SK-N-SH (cell line): ENCODE measurements at places on chromosomes 5 and 9. TPM values are rescaled to one million over a fixed set of nuclear protein-coding genes. Genes with fewer than 3 reads are reported as not detected.
A peak's percentile ranks its signal among the peaks of the same experiment; 100 is the strongest.

DNA sequence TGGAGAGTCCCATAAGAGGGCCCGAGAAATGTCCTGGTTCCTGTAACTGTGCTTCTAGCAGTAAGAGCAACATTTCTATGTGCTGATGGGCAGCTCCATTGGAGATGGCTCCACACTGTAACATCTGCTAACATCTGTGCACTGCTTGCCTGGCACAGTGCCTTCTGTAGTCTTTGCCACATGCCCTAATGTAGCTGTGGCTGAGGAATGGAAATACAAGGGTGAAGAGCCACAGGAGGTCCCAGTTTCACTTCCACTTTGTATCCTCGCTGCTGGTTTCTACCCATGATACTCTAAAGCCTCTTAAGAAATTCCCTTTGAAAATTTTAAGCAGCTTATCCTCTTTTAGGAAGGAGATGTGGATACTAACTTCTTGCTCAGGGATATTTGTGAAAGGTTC lies 97.4 kb downstream of the HOMER1 start:
- H3K4me3 ChIP-seq: no peak overlapping the region
- peak; percentile 2 for DNase-seq
- no peaks in the 10 kb centered on the region for H3K27me3 ChIP-seq
- H3K27ac ChIP-seq: no peak overlapping the region
- peaks cover 13% of the 10 kb centered on the region; the same call in 1 of the 2 replicates for H3K4me1 ChIP-seq

- H3K27me3 ChIP-seq: no peaks in the 10 kb centered on the region
- DNase-seq: no peak
- peak overlapping the region; percentile 98 for H3K27ac ChIP-seq
- H3K4me1 ChIP-seq: peaks cover 4% of the 10 kb centered on the region; the same call in 1 of the 2 replicates
Observed at GRCh38 chr5:134226441-134227192, 744 bp upstream of the PPP2CA start.

DNA sequence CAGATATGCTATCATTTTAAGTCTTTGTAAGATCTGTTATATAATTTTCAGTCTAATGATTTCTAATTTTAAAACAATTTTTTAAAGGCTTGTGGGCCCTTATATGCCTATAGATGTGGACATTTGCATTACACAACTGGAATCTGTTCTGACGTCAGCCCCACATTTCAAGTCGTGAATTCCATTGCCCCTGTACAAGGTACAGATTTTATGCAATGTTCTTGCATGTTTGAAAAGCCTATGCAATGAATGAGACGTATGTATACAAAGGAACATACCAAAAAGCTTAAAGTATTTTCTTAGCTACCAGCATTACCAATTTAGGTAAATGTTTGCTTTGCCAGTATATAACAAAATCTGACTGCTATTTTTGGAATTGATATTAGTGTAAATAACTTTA lies 77.2 kb downstream of the ITGA1 start:
- DNase-seq: no peak
- H3K27me3 ChIP-seq: no peaks in the 10 kb centered on the region
- peaks cover 11% of the 10 kb centered on the region; the same call in 1 of the 2 replicates for H3K36me3 ChIP-seq

- H3K27me3 ChIP-seq: peaks cover 29% of the 10 kb centered on the region
- H3K4me3 ChIP-seq: no peak overlapping the region
- H3K27ac ChIP-seq: no peak overlapping the region
- H3K4me1 ChIP-seq: no peaks in the 10 kb centered on the region
- DNase-seq: no peak
Observed at GRCh38 chr9:131012023-131012334, 3.0 kb downstream of the LAMC3 start.

GRCh38 chr9:86406366-86406765 lies 52.2 kb upstream of the TUT7 start:
- peaks cover 16% of the 10 kb centered on the region; the same call in 1 of the 2 replicates for H3K4me1 ChIP-seq
- H3K4me3 ChIP-seq: no peak overlapping the region
- DNase-seq: no peak

DNA sequence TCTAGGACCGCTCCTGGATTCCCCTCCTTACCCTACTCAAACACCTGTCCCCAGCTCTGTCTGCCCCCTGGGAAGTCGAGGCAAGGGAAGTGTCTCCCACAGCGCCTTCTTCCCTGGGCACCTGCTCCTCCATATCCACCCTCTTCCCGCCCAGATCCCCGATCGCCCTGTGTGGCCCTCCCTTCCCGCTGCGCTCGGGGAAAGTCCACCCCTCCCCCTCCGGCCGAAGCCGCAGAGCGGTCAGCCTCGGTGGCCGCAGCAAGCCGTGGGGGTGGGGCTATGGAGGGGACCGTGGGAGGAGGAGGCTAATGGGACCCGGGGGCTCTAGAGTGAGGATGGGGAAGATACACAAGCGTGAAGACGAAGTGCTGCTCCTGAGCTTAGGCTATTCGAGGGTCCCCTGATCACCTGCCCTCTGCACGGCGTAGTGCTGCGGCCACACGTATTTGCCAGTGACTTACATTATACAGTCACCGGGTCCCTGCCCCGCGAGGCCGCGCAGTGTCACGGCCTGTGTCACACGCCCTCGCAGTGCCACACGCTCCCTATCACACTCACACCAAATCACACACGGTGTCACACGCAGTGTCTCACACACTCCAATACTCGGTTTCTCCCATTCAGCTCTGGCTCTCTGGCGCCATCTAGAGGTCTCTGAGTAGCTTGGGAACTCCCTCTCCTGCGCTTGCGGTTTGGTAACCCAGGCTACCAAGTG lies 658 bp upstream of the PCDH1 start:
- H3K27ac ChIP-seq: no peak overlapping the region; the same call in 1 of the 2 replicates
- H3K4me1 ChIP-seq: peaks cover 4% of the 10 kb centered on the region; the same call in 1 of the 2 replicates
- H3K4me3 ChIP-seq: peak overlapping the region; percentile 63
- H3K36me3 ChIP-seq: no peaks in the 10 kb centered on the region

DNA sequence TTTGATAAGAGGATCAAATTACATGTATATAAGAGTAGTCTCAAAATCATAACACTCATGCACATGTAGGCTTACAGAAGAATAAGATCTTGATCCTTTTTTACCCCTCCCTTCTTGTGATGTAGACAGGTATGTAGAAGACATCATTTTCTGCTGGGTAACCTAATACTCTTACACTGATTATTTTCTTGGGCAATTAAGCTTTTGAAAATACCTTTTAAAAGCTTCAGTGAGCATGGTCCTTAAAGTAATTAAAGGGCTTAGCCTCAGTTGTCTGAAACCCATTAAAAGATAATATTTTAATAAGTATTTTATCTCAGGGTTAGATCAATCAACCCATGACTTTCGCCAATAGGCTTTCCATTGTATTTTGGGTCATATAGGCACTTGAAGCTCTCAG lies 50.6 kb downstream of the ALDH1A1 start:
- H3K27me3 ChIP-seq: no peaks in the 10 kb centered on the region; the same call in 1 of the 2 replicates
- H3K36me3 ChIP-seq: no peaks in the 10 kb centered on the region
- no peaks in the 10 kb centered on the region for H3K4me1 ChIP-seq
- H3K27ac ChIP-seq: no peak overlapping the region
- DNase-seq: no peak
- no peak overlapping the region for H3K4me3 ChIP-seq

DNA sequence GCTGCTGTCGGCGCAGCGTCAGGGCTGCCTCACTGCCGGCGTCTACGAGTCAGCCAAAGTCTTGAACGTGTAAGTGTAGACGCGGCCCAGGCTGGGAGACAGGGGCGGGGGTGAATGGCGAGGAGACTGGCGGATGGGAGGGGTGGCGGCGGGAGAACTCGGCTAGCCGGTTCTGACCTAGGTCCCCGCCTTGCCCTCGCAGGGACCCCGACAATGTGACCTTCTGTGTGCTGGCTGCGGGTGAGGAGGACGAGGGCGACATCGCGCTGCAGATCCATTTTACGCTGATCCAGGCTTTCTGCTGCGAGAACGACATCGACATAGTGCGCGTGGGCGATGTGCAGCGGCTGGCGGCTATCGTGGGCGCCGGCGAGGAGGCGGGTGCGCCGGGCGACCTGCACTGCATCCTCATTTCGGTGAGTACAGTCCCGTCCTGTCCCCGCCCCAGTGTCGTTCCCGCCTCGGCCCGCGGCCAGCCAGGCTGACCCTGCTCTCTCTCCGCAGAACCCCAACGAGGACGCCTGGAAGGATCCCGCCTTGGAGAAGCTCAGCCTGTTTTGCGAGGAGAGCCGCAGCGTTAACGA lies 745 bp downstream of the GADD45G start:
- peak; percentile 72 for DNase-seq
- peaks cover 24% of the 10 kb centered on the region for H3K4me1 ChIP-seq
- peaks cover 7% of the 10 kb centered on the region; the same call in 1 of the 2 replicates for H3K27me3 ChIP-seq
- H3K27ac ChIP-seq: no peak overlapping the region

DNA sequence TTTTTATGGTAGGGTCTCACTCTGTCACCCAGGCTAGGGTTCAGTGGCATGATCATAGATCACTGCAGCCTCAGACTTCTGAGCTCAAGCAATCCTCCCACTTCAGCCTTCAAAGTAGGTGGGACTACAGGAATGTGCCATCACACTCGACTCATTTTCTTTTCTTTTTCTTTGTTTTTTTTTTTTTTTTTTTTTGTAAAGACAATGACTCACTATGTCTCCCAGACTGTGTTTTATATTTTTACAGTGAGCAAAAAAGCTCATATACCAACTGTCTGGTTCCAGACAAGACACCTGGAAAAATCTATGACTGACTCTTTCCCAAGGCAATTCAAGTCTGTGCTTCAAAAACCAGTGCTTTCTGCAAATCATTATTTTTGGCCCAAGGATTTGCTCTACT lies 10.8 kb upstream of the FOXD1 start:
- no peaks in the 10 kb centered on the region for H3K27me3 ChIP-seq
- peaks cover 1% of the 10 kb centered on the region; the same call in 1 of the 2 replicates for H3K4me1 ChIP-seq
- no peaks in the 10 kb centered on the region for H3K36me3 ChIP-seq
- no peak overlapping the region for H3K27ac ChIP-seq

- 0 out of 2 replicates have a peak, but pooled peaks cover 7% of the 10 kb centered on the region for H3K4me1 ChIP-seq
- H3K4me3 ChIP-seq: no peak overlapping the region
- DNase-seq: no peak
- peak overlapping the region; percentile 83; the same call in 1 of the 2 replicates for H3K27ac ChIP-seq
- no peaks in the 10 kb centered on the region for H3K27me3 ChIP-seq
- H3K36me3 ChIP-seq: no peaks in the 10 kb centered on the region
Observed at GRCh38 chr9:97704851-97705250, 7.7 kb upstream of the XPA start.

DNA sequence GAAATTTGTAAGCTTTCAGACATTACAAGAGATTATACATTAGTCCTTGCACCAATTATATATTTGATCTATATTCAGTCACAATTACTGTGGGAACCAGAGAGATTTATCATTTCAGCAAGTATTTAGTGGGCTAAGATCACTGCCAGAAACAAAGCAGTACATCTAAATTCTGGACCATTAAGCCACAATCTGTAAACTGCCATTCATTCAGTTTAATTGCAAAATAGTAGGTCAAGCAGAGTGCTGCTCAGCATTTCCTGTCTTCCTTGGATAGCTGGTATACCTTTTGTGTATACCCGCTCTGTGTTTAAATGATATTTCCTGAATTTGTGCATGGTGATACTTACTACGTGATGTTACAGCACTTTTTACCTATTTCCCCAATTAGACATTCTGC lies 42.6 kb downstream of the CDH10 start:
- H3K36me3 ChIP-seq: no peaks in the 10 kb centered on the region
- H3K27me3 ChIP-seq: no peaks in the 10 kb centered on the region
- no peak overlapping the region for H3K27ac ChIP-seq
- H3K4me3 ChIP-seq: no peak overlapping the region

DNA sequence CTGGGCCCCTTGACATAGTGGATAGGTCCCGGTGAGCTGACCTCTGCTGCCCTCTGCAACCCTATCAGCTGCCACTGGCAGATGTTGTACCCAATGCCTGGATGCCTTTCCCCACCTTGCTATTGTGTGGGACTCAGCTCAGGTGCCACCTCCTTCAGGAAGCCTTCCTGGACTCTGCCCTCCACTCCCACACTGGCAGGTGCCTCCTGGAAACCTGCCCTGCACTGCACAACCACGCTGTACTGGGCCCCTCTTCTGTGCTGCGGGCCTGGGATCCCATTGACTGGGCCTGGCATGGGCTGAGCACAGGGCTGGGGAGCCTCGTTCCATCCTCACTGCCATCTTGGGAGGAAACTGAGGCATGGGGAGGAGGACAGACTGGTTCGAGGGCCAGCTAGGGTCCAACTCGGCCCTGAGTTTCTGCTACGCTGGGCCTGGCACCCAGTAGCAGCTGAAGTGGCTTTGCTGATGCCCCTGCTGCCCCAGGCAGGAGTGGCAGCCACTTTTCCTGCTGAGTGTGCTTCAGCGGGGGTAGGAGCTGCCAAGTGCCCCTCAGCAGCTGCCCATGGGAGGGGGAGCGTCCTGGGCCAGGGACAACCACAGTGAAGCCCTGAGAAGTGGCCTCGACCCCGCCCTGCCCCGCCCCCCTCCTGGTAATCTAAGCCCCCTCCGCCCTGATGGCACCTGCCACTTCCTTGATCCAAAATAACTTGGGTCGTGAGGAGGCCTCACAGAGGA lies 1.3 kb downstream of the AK1 start:
- H3K27me3 ChIP-seq: no peaks in the 10 kb centered on the region
- no peak overlapping the region for H3K27ac ChIP-seq
- H3K36me3 ChIP-seq: no peaks in the 10 kb centered on the region
- H3K4me3 ChIP-seq: no peak overlapping the region
- peaks cover 39% of the 10 kb centered on the region; the same call in 1 of the 2 replicates for H3K4me1 ChIP-seq
- DNase-seq: no peak

- no peaks in the 10 kb centered on the region for H3K36me3 ChIP-seq
- no peaks in the 10 kb centered on the region for H3K4me1 ChIP-seq
- no peak for DNase-seq
- H3K4me3 ChIP-seq: no peak overlapping the region
- no peaks in the 10 kb centered on the region for H3K27me3 ChIP-seq
Observed at GRCh38 chr9:86774116-86774515, 173.2 kb downstream of the GAS1 start.

DNA sequence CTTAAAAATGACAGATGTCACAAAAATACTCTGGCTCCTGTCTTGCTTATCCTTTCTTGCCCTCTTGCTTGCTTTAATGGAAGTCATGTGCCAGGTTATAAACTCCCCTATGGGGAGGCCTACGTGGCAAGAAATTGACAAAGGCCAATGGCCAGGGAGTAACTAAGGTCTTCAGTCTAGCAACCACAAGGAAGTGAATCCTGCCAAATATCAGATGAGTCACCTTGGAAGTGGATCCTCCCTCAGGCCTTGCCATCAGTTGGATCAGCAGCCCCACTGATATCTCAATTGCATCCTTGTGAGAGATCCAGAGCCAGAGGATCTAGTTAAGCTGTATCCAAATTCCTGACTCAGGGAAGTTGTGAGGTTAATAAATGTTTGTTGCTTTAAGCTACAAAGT lies 82.8 kb downstream of the CAAP1 start:
- no peaks in the 10 kb centered on the region for H3K4me1 ChIP-seq
- no peak for DNase-seq
- H3K4me3 ChIP-seq: no peak overlapping the region
- no peak overlapping the region; the same call in 1 of the 2 replicates for H3K27ac ChIP-seq
- H3K27me3 ChIP-seq: no peaks in the 10 kb centered on the region
- no peaks in the 10 kb centered on the region for H3K36me3 ChIP-seq

- H3K36me3 ChIP-seq: no peaks in the 10 kb centered on the region
- peaks cover 13% of the 10 kb centered on the region for H3K4me1 ChIP-seq
- peak overlapping the region; percentile 93 for H3K4me3 ChIP-seq
- no peak overlapping the region for H3K27ac ChIP-seq
Observed at GRCh38 chr5:14870337-14871213, 1.0 kb downstream of the ANKH start.

The C7 gene
- polyA plus RNA-seq: 11.1 and 38.1 TPM in 2 replicates

The XPA gene
- polyA plus RNA-seq: 3.2 and 3.3 TPM in 2 replicates

The LCN9 gene
- polyA plus RNA-seq: not detected in 2 replicates

The GBGT1 gene
- 0.45 and 0.51 TPM in 2 replicates for polyA plus RNA-seq
